ENCODE measurements at places on chromosomes 16 and 17.

- no peak for DNase-seq
These were observed 607.2 kb downstream of the WWOX start for GRCh38 chr16:78706637-78707036.

DNA sequence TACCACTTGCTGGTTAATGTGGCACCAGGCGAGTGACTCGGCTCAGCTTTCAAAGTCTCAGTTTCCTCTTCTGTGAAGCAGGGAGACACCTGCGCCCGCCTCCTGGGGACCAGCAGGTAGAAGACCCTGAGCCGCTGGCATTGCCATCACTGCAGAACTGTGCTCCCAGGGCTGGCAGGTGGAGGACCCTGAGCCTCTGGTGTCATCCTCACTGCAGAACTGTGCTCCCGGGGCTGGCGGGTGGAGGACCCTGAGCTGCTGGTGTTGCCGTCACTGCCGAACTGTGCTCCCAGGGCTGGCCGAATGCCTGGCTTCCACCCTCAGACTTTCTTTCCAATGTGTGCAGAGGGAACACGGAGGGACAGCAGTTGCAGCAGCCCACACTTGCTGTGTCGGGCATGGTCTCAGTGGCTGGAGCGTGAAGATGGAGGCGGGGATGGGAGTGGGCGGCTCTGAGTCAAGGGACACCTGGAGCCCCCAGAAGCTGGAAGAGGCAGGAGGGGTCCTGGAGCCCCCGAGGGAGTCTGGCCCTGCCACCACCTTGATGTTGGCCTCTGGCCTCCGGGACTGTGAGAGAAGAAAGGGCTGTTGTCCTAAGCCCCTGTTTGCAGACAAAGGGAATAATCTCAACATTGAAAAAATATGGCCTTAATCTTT lies 75.8 kb upstream of the METTL9 start:
- DNase-seq = no peak

- DNase-seq = no peak
These were observed 33.0 kb downstream of the NGFR start for GRCh38 chr17:49527927-49528651.

- DNase-seq = no peak
These were observed 98.3 kb downstream of the MSI2 start for GRCh38 chr17:57354673-57355072.

- DNase-seq = no peak
These were observed 55.9 kb downstream of the MYO18A start for GRCh38 chr17:29124135-29124924.

DNA sequence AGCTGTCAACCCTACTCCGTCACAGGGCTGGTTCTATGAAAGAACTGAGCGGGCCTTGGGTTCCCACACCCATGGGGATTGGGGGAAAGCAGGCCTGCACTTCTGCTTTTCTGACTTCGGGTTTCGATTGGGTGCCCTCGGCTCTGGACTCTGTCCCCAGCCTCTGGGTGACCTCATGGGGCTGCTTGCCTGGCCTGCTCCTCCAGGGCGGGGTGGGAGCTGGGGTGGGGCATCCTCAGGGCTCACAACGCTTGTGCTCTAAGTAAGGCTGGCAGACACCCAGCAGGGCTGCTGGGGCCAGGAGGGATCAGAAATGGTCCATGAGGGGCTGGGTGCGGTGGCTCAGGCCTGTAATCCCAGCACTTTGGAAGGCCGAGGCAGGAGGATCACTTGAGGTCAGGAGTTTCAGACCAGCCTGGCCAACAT lies 19.2 kb downstream of the ARHGAP27 start:
- no peak for DNase-seq

- no peak for DNase-seq
These were observed 2.6 kb downstream of the FOXF1 start for GRCh38 chr16:86512860-86513470.

DNA sequence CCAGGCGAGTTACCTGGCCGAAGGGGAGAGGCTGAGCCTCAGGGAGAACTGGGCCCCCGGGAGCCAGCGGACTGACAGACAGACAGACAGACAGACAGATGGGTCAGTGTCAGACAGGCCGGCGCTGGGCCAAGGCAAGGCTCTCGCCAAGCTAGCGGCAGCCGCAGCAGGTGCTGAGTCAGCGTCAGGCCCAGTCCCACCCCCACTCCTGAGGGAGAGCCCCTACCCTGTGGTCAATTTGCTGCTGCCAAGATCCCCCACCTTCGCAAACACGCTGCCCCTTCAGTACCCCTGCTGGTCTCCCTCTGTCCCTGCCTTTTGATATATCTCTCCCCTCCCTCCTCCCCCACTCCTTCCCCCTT lies 1.5 kb downstream of the FGF11 start:
- DNase-seq = no peak

DNA sequence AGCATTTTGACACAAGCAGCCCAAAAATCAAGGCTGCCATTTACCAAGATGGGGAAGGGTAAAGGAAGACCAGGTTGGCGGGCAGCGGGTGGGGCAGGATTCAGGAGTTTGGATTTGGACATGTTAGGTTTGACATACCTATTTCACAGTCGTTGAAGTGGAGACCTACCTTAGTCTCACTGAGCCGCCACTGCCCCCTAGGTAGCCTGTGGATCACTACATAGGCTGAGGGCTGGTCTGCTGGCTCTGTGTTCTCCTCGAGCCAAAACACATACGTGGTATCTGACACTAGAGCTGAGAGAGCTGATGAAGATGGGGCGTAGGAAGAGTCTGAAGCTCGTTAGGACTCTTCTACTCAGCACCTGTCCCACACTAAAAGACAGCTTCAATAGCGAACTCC lies 115.1 kb downstream of the HIC1 start:
- no peak for DNase-seq

DNA sequence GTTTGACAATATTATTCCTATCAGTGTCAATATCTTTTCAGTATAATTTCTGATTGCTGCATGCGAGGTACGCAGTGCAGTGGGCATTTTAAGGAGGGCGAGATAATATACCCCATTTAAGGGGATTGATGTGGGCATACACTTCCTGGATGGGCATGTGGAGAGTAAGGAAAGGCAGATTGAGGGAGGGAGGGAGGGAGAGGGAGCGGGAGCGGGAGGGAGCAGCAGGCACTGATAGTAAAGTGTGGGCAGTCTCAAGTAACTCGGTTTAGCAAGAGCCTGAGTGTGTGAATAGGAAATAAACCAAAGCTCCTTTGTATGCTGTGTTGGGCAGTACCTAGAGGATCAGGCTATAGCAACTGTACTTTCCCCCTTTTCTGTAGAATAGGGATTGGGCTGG lies 5.1 kb downstream of the BPTF start:
- DNase-seq = no peak

DNA sequence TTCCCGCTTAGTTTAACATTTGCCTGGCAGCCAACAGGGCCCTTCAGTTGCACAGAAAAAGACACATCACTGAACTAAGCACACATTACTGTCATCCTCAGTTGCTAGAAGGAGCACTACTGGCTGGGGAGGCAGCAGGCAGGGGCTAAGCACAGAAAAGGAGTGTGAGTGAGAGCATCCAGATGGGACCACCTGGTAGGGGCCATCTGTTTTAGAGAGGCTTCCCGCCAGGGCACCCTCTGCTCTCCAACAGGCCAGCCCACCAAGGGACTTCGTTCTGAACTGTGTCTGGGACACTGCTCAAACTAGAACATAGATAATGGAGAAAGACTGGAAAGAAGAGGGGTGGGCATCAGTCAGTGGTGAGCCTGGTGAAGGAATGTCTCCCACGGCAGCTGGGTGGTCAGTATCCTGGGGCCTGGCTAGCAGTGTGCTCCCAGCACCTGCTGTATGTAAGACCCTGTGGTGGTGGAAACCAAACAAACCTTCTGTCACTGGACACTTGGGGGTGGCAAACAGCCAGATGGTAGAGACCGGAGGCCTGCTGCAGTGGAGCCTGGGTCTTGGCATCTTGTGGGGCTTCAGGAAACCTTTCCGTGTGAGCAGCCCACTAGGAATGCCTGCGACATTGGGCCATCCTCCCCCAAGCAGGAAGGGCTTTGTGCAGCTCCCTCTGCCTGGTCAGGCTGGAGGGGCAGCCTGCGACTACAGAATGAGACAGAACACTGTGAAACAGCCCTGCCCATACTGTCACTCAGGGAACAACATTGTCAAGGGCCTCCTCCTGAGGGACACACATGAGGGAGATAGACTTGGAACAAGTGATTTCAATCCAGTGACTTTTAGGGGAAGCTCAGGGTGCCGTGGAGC lies 12.8 kb upstream of the RANGRF start:
- DNase-seq = no peak
